Vagina (tissue), 2 donors: ENCODE measurements at places on chromosomes 4 and X.
A peak's percentile ranks its signal among the peaks of the same experiment; 100 is the strongest.

GRCh38 chr4:130359542-130359941 lies 1263.6 kb downstream of the C4orf33 start:
- DNase-seq: no peak
- H3K36me3 ChIP-seq: no peaks in the 10 kb centered on the region
- no peaks in the 10 kb centered on the region for H3K4me1 ChIP-seq
- H3K27me3 ChIP-seq: no peaks in the 10 kb centered on the region
- no peak overlapping the region for H3K27ac ChIP-seq
- H3K4me3 ChIP-seq: no peak overlapping the region

GRCh38 chr4:40205259-40206198 lies 8.7 kb downstream of the RHOH start:
- no peak overlapping the region for H3K4me3 ChIP-seq
- H3K36me3 ChIP-seq: no peaks in the 10 kb centered on the region
- H3K4me1 ChIP-seq: no peaks in the 10 kb centered on the region
- peak overlapping the region; percentile 76 for H3K27ac ChIP-seq

DNA sequence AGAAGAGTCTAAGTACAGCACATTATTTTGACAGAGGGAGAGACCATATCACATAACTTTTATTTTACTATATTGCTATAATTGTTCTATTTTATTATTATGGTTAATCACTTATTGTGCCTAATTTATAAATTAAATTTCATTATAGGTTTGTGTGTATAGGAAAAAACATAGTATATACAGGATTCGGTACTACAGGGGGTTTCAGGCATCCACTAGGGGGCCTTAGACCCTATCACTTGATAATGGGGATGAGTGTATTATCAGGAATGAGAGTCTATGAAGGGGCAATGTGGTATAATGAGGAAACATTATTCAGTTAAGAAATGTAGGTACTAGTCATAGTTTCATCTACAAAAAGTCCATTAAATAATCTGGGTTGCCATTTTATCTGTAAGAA lies 833.1 kb downstream of the C4orf33 start:
- no peak for DNase-seq
- H3K27ac ChIP-seq: no peak overlapping the region
- H3K36me3 ChIP-seq: no peaks in the 10 kb centered on the region
- H3K4me3 ChIP-seq: no peak overlapping the region
- no peaks in the 10 kb centered on the region for H3K4me1 ChIP-seq

DNA sequence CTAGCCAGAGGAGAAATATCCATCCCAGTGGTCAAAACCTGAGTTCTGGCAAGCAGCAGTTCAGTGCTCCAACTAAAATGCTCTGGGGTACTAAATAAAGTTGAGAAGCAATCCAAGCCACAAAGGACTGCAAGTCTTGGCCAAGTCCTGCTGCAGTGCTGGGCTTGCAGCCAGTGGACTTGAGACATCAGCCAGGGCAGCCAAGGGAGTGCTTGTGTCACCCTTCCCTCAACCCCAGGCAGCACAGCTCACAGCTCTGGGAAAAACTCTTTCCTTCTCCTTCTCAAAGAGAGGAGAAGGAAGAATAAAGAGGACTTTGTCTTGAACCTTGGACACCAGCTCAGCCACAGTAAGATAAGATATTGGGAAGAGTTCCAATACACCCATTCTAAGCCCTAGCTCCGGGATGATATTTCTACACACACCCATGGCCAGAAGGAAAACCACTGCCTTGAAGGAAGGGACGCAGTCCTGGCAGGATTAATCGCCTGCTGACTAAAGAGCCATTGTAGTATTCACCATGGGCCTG lies 99.8 kb downstream of the PTCHD1 start:
- peaks cover 10% of the 10 kb centered on the region for H3K4me1 ChIP-seq
- no peak for DNase-seq
- no peaks in the 10 kb centered on the region for H3K36me3 ChIP-seq
- H3K27ac ChIP-seq: no peak overlapping the region
- H3K27me3 ChIP-seq: no peaks in the 10 kb centered on the region

GRCh38 chrX:133475521-133475920 lies 60.2 kb upstream of the GPC4 start:
- no peak for DNase-seq
- no peaks in the 10 kb centered on the region for H3K4me1 ChIP-seq

DNA sequence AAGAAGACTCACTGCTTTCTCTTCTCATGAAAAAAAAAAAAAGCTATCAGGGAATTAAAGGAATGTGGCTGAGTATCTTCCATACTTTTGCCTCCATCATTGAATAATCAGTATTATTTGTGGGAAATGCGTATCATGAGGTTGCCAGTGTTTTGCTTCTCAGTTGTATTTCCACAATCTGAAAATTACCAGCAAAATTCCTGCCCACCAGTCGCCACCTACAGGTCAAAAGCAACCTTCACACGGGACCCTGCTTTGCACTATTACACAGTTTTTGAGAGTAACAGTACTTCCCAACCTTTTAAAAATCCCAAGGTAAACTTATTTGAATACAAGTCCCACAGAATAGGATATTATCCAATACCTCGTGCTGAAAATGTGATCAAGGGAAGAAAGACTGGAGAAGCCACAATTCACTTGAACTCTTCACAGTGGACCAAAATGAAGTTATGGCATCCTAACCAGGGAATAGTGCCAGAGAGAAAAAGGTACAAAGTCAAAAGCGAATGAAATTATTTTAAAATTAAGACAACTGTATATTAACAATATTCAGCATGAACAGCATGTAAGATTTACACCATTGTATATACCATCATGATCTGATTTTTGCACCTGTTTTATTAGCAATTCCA lies 30.4 kb downstream of the PGRMC1 start:
- no peaks in the 10 kb centered on the region for H3K27me3 ChIP-seq
- H3K27ac ChIP-seq: no peak overlapping the region
- no peaks in the 10 kb centered on the region for H3K4me1 ChIP-seq
- H3K4me3 ChIP-seq: no peak overlapping the region

- H3K36me3 ChIP-seq: no peaks in the 10 kb centered on the region
- H3K27me3 ChIP-seq: no peaks in the 10 kb centered on the region
- DNase-seq: no peak
- H3K4me1 ChIP-seq: no peaks in the 10 kb centered on the region
Measured at GRCh38 chrX:8403988-8404387, 60.6 kb upstream of the VCX3B start.

DNA sequence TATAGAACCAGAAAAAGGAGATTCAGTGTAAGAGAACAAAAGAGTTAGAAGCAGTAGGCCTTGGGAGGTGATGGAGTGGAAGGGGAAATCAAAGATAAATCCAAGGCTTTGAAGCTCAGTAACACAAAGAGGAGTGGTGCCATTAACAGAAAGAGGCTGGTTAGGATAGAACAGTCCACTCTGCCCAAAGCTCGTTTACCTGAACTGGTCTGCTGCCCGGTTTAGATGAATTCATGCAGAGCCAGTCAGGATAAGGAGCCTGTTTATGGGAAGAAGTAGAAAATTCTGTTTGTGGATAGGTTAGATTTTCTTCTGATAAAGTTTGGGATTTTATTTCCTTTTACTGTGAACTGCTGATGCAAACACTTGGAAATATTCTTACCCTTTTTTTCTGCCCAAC lies 80.6 kb downstream of the HMGB2 start:
- peaks cover 5% of the 10 kb centered on the region for H3K4me1 ChIP-seq
- no peaks in the 10 kb centered on the region for H3K36me3 ChIP-seq
- DNase-seq: no peak
